ENCODE measurements at places on chromosomes 6 and 20.
A peak's percentile ranks its signal among the peaks of the same experiment; 100 is the strongest.

DNA sequence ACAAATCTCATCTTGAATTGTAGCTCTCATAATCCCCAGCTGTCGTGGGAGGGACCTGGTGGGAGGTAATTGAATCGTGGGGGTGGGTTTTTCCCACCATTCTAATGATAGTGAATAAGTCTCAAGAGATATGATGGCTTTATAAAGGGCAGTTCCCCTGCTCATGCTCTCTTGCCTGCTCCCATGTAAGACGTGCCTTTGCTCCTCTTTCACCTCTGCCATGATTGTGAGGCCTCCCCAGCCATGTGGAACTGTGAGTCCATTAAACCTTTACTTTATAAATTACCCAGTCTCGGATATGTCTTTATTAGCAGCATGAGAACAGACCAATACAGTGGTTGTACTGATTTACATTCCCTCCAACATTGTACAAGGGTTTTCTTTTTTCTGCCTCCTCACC lies 69.7 kb downstream of the SUN5 start:
- no peak for DNase-seq

- no peak for DNase-seq
Measured at GRCh38 chr6:118905084-118905483, 11.1 kb downstream of the ASF1A start.

- no peak for DNase-seq
Measured at GRCh38 chr6:3875486-3875885, 26.3 kb downstream of the FAM50B start.

GRCh38 chr6:167397712-167398111 lies 72.8 kb downstream of the TTLL2 start:
- no peak for DNase-seq

DNA sequence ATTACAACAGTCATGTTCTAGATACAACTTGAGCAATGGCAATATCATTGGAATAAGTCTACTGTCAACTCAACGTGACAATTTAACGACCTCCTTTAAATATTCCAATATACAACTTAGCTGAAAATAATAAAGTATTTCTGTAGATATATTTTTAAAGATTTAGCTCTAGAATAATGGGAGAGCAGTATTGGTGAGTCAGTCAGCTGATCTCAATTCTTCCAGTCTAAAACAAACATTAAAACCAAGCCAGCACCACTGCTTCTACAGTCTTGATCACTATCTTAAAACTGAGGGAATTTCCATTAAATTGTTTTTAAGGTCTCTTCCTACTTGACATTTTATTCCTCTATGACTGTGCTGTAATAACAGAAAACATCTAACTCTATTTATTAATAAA lies 38.2 kb downstream of the NOL7 start:
- DNase-seq, result no peak

- DNase-seq, result no peak
Measured at GRCh38 chr6:35590622-35591066, 77.9 kb upstream of the TULP1 start.

GRCh38 chr6:26124781-26125685 lies 37.8 kb downstream of the HFE start:
- DNase-seq, result peak; percentile 69

DNA sequence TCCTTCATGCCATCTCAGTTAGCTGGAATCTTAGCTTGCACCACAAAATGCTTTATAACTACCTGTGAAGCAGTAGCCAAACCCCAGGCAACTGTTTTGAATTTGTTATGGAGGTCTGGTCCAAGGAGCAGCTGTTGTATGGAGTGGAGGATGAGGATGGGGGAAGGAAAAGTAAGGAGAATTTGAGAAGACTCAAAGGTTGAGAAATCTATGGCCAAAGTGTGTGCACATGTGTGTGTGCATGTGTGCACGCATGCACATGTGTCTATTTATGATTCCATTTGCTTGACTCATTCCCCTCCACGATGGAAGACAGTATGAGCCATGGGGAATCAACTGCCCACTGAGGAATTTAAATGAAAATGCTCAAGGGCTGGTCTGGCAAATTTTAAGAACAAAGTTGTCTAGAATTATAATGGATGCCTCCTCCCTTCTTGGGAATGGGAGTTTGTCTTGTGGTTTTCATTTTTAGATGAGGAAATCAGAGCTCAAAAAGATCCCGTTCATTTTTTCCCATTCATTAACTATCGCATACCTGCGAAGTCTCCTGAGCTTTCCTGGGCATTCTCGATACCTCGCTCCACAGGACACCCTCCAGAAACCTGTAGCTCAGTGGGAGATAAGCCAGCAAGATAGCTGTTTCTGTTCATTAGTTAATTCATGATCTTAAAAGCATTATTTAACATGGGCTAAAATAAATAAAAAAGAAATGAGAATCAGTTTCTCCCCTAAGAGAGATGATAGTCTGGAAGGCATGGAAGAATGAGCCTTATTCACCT lies 152.3 kb upstream of the NEDD9 start:
- no peak for DNase-seq

DNA sequence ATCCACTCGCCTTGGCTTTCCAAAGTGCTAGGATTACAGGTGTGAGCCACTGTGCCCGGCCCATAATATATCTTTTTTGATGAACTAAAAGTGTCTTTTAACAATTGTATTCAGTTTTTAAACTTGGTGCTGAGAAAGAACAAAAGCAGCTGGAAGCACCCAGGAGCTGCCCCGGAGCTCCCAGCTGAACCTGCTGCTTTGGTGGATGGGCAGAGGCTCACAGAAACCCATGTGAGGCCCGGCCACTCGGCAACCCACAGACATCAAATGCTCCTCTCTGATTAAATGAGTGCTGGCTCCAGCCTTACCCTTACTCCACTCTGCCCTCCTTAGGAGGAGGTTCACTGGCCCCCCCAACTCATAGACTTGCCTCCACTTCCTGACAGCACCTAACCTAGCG lies 59.4 kb upstream of the FRMD1 start:
- no peak for DNase-seq

- no peak for DNase-seq
Measured at GRCh38 chr6:167526465-167527368, 201.8 kb downstream of the TTLL2 start.

- no peak for DNase-seq
Measured at GRCh38 chr6:144561455-144562043, 276.4 kb downstream of the UTRN start.

GRCh38 chr20:36181934-36182603 lies 27.5 kb downstream of the EPB41L1 start:
- DNase-seq, result no peak

- no peak for DNase-seq
Measured at GRCh38 chr6:157908369-157909281, 73.0 kb upstream of the SYNJ2 start.

- no peak for DNase-seq
Measured at GRCh38 chr6:145721144-145721543, 14.2 kb downstream of the EPM2A start.

GRCh38 chr6:29760328-29760727 lies 37.1 kb downstream of the HLA-F start:
- DNase-seq, result no peak

DNA sequence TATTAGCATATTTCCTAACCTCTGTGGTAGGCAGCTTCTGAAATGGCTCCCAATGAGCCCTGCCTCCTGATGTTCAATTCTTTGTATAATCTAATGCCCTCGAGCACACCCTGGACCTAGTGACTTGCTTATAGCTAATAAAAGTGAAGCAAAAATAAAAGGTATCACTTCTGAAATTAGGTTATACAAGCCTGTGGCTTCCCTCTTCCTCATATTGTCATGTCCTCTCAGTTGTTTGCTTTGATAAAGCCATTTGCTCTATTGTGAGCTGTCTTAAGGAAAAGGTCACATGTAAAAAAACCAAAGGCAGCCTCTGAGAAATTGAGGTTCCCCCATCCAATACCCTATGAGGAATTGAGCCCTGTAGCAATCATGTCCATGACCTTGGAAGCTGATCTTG lies 442.1 kb upstream of the ADGRB3 start:
- no peak for DNase-seq

- DNase-seq, result no peak
Measured at GRCh38 chr20:10047427-10047826, 12.6 kb downstream of the ANKEF1 start.

- DNase-seq, result no peak
Measured at GRCh38 chr6:10373642-10374359, 41.1 kb downstream of the TFAP2A start.

- DNase-seq, result no peak
Measured at GRCh38 chr6:150169609-150170008, 26.8 kb downstream of the PPP1R14C start.

Measured in NCI-H2029 treated with DMSO at 0.1 percent for 48 hours (cell line).